Activated naive CD4-positive, alpha-beta T cell treated with anti-CD3 and anti-CD28 coated beads for 36 hours (primary cell): ENCODE measurements at places on chromosomes 2 and 18. TPM values are rescaled to one million over a fixed set of nuclear protein-coding genes. Genes with fewer than 3 reads are reported as not detected.
A peak's percentile ranks its signal among the peaks of the same experiment; 100 is the strongest.

GRCh38 chr2:126823951-126824350 is 74.7 kb upstream of the TEX51 start:
- no peak for DNase-seq

Gene DHX57
- total RNA-seq, result 10.8 TPM

DNA sequence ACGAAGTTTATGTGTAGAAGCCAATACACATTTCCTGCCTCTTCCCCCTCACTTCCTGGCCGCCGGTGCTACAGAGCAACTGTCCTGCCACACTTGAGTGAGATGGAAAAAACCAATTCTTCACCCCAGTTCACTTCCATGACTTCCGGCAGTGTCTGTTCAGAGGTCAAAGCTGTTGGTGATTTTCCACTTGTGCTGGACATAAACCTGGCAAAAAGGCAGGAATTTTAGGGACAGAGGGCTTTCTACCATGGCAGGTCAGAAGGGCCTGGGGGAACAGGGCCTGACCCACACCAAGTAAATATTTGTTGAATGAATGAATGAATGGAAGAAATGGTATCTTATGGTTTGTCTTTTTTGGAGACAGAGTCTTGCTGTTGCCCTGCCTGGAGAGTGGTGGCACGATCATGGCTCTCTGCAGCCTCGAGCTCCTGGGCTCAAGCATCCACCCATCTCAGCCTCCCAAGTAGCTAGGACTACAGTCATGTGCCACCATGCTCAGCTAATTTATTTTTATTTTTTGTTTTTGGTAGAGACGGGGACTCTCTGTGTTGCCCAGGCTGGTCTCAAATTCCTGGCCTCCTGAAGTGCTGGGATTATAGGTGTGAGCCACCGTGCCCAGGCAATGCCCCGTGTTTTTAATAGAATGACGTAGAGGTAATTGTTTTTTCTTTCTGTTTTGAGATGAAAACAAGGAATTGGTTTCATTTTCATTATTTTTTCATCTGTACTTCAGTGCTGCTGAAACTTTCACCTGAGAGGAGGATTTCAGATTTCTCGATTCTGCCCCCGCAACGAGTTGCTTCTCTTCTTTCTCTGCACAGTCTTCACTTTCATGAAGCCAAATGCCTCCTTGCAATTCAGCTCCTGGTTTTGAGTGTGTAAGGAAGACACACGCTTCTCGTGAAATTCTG is 48.0 kb upstream of the LPIN2 start:
- peak; percentile 81 for DNase-seq

DNA sequence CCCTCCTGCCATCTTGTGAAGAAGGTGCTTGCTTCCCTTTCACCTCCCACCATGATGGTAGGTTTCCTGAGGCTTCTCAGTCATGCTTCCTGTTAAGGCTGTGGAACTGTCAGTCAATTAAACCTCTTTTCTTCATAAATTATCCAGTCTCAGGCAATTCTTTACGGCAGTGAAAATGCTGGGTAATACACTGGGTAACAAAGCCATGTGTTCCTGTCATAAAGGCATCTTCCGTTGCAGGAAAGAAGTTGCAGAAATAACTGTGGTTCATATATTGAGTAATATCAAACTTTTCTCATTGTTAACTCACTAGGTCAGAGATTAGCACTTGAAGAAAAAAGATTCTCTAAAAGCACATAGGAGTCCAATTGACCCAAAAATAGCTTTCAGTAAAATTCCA is 163.9 kb upstream of the HNMT start:
- DNase-seq, result no peak

DNA sequence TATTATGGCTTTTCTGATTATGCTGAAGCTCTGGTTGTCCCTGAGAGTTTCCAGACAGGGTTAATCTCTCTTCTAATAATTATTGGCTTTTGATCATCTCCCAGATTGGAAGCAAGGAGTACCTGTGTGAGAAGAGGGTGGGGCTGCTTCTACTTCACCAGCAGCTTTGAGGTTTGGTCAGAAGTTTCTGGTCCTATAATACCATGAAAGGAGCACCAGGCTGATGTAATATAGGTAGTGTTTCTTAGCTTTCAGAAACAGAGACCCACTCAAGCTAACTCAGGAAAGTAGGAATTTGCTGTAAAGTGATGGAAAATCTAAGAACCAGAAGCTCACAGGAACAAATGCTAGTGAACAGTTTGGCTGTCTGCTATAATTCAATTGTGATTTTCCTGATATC is 57.6 kb downstream of the SGPP2 start:
- no peak for DNase-seq

Gene ANKRD29
- not detected for total RNA-seq

DNA sequence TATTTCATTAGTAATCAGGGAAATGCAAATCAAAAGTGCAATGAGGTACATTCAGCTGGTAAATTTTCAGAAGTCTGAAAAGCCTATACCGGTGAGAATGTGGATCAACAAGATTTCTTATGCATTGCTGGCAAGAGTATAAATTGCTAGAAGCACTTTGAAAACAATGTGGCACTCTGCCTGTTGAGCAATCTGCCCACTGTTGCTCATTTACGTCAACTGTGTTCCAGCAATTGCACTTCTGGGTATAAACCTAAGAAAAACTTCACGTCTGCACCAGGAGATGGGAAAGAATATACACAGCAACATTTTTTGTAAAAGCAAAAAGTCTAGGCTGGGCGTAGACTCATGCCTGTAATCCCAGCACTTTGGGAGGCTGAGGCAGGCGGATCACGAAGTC is 40.8 kb downstream of the MTERF4 start:
- no peak for DNase-seq

Gene ITPRIPL1
- total RNA-seq, result 13.4 TPM

- DNase-seq, result no peak
These were observed 206.5 kb upstream of the NT5C1B start for GRCh38 chr2:18795906-18796305.

DNA sequence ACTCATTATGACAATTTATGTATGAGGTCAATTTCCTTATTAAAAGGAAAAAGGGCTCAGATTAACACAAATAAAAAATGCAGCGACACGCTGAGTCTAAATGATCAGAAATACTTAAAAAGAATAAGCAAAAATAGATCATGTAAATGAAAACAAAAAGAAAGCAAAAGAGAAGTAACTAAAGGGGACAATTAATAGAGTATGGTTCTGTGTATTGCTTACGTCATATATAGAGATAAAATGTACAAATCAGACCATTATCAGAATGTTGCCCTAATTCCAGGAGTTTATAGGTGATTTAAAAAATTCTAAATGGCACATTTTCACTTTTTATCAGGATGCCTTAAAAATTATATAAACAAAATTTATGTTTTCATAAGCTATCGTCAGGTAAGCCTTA is 189.5 kb downstream of the DNAH7 start:
- DNase-seq, result no peak

DNA sequence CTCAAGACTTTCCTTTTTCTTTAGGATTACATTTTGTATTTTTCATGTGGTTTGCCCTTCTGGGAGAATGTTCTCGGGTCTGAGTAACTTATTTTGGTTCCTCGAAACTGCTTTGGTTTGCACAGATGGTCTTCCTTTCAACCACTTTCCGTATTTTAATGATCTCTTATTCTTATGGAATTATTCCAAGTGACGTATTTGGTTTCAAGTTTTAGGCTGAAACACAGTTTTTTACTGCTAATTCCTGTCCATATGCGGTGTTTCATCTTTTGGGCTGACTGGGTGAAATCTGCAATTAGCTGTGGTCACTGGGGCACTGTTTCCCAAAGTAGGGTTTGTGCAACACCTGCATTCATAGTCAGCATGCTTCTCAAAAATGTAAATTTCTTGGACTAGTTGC is 122.7 kb downstream of the CAPN13 start:
- DNase-seq, result no peak

Gene FKBP1B
- 0.35 TPM for total RNA-seq

DNA sequence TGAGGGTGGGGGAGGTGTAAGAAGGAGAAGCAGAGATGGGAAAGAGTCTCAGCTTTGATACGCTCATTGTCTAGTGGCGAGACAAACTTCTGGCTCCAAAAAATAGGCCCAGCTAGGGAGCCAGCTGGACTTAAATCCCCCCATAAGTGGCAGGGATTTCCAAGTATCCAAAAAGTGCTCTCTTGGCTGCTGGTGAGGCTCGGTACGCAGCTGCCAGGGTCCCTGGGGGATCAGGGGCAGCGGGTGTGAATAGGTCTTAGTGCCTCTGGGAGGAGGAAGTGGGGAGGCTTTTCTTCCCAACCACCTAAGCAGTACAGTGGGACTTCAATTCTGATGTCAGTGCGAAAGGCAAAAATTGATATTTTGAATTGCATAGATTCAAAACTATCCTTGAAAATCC is 73.5 kb downstream of the ALK start:
- no peak for DNase-seq

DNA sequence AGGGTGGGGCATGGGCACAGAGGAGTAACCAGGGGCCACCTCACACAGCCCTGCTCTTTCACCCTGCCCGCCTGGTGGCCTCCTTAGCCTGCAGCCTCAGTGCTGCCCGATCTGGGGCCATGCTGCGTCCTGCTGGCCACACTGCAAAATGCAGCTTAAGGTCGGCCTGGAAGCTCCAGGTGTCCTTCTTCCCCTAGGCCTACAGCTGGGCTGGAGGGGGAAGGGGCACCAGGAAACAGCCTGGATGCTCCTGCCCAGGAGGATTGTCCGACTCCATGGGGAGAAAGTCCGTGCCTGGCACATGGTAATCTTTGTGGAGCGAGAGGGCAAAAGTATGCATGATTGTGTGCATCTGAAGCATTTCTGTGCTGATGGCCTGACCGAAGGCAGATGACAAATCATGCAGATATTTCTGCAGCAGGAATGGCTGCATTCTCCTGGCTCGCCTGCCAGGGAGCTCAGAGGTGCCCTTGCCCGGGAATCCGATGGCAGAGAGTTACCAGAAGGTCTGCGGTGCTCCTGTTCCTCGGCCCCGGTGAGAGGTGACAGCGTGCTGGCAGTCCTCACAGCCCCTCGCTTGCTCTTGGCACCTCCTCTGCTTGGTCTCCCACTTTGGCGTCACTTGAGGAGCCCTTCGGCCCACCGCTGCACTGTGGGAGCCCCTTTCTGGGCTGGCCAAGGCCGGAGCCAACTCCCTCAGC is 12.8 kb upstream of the ALPP start:
- DNase-seq, result peak; percentile 23

Gene SPDYA
- total RNA-seq, result 1.8 TPM

Gene TCF23
- not detected for total RNA-seq

- DNase-seq, result peak; percentile 26
These were observed 412 bp downstream of the GPD2 start for GRCh38 chr2:156436497-156437085.

Gene CFAP210
- not detected for total RNA-seq

Gene OR6B2
- not detected for total RNA-seq

- DNase-seq, result no peak
These were observed 336.7 kb upstream of the ATP5MC3 start for GRCh38 chr2:175518206-175518605.

- no peak for DNase-seq
These were observed 79.8 kb upstream of the CAVIN2 start for GRCh38 chr2:191926671-191927070.

DNA sequence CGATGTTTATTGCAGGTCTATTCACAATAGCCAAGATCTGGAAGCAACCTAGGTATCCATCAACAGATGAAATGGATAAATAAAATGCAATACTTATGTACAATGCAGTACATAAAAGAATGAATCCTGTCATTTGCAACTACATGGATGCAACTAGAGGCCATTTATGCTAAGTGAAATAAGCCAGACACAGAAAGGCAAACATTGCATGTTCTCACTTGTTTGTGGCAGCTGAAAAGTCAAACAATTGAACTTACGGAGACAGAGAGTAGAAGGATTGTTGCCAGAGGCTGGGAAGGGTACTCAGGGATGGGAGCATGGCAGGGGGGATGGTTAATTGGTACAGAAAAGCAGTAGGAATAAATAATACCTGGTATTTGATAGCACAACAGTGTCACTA is 563.9 kb downstream of the TMX3 start:
- DNase-seq, result no peak

GRCh38 chr2:146414456-146414855 is 1430.4 kb upstream of the ACVR2A start:
- no peak for DNase-seq

DNA sequence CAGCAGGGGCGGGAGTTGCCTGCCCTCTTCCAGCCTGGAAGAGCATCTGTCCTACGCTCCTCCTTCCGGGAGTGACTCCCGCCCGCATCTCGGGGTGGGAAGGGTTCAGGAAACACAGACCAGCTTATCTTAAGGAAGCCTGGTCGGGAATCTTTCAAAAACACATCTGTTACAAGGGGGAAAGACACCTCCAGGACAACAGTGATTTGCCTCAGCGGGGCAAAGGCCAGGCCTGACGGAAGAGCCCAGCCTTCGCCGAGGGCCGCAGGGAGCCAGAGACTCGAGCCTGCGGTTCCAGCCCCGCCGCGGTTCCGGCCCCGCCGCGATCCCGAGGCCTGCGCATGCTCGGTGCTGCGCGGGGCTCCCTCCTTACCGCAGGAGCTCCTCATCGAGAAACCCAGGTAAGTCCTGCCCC is 38.1 kb upstream of the TGIF1 start:
- DNase-seq, result peak; percentile 35

GRCh38 chr2:18505703-18506341 is 54.6 kb downstream of the RDH14 start:
- no peak for DNase-seq

Gene DNAJC5G
- not detected for total RNA-seq

DNA sequence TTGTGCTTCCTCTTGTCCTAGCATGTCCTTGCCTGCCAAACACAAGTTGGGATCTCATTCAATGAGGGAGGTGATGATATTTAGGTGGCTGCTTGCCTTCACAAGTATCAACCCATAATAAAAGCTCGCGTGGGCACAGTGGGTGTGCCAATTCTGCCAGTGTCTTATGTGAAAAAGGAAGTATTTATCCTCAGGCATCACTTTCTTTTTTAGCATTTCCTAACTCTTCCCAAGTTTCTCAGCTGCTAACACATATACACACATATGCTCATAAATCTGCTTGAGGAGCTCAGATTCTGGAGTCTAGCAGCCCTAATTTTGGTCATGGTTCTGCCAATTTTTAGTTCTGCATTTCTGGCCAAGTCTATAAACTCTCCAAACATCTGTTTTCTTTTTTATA is 319.5 kb upstream of the HNMT start:
- DNase-seq, result no peak

DNA sequence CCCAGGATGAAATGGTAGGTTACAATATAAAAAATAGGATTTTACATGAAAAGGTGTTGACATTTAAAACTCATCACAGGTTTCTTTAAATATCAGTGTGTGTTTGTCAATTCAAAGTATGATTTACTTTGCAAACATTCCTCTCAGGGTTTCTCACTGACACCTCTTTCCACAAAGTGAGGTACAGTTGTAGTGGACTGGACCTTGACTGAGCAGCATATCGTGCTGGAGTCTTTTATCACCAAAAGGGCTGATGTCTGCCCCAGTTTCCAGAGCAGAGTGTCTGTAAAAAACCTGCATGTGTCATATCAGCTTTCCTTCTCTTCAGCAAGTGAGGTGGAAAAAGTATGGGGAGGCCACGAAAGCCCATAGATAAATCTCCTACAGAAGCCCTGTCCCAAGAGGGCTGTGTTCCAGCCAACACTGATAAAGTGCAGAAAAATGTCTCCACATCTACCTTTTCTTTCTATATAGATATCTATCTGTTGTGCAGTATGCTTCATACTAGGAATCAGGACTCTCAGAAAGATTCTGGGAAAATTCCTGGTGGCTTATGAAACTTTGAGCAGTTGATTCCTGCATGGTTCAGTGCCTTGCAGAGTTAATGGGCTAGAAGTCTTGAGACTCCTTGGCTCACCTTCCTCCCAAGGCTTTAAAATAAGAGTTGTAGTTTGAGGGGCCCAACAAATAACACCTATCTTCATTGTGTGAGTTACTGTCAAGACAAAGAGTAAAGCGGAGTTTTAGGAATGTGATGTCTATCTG is 6.9 kb downstream of the ACYP2 start:
- no peak for DNase-seq
